ENCODE measurements at places on chromosomes 16 and 17.

GRCh38 chr17:21177401-21177800, 36.6 kb downstream of the TMEM11 start:
- DNase-seq = no peak

DNA sequence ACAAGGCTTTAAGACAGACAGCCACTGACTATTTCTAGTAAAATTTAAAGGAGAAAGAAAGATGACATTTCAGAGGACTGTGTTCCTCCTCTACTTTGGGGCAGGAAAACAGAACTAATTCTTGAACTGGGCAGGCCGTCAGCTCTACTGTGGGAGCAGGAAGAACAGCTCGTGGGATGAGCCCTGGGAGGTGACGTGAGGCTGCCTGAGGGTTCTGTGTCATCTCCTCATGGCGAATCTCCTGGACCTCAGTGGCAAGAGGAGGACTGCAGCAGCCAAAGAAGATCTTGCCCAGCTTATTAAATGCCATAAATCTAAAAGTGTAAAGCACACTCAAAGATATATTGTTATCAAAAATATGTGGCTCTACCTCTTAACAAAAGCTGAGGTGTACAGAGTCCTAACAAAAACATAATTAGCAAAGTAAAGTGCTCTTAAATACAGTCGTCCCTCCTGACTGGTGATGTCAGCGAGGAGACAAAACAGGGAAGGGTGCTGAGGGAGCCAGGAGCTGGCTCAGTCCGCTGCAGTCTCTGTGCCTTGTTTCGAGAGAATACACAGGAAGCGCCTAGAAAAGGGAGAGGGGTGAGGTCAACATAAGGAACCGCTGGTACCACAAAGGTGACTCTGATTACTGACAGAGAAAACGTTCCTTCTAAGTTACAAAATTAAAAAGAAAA, 58.0 kb downstream of the CREBBP start:
- no peak for DNase-seq

DNA sequence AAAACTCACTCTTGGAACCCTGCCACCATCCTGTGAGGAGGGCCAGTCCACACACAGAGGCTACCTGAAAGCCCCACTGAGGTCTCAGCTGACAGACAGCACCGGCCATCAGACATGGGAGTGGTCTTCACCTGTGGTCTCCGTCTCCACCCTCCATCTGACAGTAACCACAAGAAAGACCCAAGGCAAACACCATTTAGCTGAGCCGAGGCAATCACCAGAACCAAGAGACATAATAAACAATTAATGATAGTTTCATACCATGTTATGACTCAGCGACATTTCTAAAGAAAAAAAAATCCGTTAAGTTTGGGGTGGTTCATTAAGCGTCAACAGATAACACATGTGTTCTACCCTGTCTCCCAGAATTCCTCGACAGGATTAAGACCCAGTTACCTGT, 6.1 kb upstream of the EVPLL start:
- DNase-seq = no peak

GRCh38 chr16:7366041-7366440, 33.4 kb downstream of the RBFOX1 start:
- no peak for DNase-seq

- DNase-seq = no peak
These were observed 12.7 kb downstream of the WFIKKN2 start for GRCh38 chr17:50848039-50848438.

- peak; percentile 60 for DNase-seq
These were observed 10.6 kb downstream of the MYH3 start for GRCh38 chr17:10646392-10646990.

DNA sequence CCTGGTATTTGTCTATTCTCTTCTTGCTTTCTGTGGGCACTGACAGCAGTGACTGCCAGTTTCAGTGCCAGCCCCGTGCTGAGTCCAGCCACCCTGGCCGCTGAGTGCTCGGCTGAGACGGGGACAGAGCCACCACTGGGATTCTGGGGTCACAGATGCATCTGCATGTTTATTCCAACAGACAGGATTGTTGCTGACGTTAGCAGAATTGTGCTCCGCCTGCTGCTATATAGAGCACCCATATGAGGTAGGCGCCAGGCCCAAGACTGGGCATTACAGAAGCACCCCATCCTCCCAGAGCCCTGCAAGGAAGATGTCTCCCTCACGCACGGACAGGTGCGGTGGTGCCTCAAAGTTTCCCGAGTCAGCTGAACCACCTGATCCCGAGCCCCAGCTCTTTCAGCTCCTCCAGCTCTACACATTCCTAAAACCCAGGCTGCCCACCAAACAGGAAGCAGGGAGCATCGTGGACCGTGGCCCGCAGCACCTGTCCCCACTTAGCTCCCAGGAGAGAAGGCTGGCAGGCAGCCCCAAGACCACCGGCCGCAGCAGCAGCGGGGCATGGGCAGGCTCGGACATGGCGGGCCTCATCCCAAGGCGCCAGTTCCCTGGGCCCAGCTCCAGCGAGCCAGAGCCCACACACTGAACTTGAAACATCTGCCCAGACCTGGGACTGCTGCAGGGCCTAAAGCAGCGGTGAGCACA, 44.9 kb upstream of the RASD1 start:
- no peak for DNase-seq
